ENCODE measurements at places on chromosomes 1 and 21. TPM values are rescaled to one million over a fixed set of nuclear protein-coding genes. Genes with fewer than 3 reads are reported as not detected.
A peak's percentile ranks its signal among the peaks of the same experiment; 100 is the strongest.

- DNase-seq = no peak
Observed at GRCh38 chr1:11568687-11569086, 85.5 kb downstream of the FBXO2 start.

DNA sequence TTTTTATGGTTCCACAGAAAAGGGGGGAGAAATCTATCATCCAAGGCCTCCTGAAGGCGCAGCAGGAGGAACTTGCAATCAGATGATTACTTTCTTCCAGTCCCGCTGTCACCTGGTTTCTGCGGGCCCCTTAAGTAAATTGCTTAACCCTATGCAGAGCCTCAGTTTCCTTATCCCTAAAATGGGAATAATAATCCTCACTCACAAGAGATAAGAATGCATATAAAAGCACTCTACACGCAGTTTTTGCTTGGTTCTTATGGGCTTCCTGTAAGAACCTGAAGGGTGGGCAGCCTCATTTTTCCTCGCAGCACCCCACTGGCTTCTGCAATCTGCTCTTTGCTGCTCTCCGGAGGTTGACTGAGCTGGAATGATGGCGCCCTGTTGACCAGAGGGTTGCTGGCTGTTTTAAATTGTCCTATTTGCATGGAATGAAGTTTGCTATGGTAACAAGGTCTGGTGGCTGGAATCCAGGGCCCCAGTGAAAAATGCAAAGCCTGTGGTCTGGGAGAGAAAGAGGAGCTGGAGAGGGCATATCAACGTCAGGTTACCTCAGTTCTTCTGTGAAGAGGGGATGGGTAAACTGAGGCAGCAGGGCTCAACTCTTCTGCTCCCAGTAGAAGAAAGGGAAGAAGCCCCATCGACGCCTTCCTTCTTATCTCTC lies 1.0 kb upstream of the KAZN start:
- DNase-seq = no peak

DNA sequence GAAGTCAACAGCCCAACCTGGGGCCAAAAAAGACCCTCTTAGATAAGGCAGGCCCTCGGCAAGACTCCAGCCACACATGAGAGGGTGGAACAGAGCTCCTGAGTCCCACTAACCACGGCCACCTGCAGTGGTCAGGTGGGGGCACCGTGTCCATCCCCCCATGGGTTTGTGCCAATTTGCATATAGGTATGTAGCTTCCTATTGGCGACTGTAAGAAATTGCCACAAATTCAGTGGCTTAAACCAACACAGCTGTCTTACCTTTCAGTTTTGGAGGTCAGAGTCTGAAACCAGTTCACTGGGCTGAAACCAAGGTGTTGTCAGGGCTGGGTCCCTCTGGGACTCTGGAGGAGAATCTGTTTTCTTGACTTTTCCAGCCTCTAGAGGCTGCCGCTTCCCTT lies 59.3 kb downstream of the COL18A1 start:
- DNase-seq = no peak

GRCh38 chr1:188499690-188500089 lies 1670.9 kb downstream of the PLA2G4A start:
- no peak for DNase-seq

GRCh38 chr1:101235216-101235695 lies 1.6 kb upstream of the S1PR1 start:
- peak; percentile 39 for DNase-seq

DNA sequence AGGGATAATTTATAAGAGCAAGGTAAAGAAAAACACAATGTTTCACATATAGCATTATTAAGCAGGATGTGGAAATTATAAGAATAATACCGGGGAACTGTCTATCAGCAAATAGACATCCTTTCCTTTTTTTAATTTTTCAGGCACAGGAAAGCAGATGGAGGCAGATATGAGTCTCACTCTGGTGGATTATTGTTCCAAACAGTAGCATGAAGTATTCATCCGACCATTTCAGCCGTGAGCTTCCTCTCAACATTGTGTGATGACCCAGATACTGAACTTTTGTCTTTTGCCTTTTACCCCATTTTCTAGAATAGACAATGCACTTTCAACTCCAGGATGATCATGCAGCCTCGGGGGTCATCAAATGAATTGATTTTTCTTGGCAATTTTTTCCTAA lies 599.8 kb downstream of the ADGRL2 start:
- DNase-seq = no peak

DNA sequence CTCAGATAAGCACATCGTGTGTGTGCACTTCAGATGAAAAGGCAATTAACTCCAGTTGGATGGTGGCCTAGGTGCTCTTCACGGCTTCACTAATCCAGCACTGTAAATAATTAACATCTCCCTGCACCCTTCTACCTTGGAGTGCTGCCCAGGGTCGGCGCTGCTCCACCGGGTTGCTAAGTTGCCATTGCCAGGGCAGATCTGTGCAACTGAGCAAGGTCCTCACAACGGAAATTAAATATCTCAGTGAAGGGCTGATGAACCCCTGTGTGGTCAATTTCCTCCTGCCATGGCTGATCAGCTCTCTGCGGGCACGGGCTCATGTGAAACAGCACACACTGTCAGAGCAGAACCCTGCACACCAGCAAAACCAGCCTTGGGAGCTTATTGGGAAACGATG lies 63.2 kb downstream of the SYDE2 start:
- no peak for DNase-seq

DNA sequence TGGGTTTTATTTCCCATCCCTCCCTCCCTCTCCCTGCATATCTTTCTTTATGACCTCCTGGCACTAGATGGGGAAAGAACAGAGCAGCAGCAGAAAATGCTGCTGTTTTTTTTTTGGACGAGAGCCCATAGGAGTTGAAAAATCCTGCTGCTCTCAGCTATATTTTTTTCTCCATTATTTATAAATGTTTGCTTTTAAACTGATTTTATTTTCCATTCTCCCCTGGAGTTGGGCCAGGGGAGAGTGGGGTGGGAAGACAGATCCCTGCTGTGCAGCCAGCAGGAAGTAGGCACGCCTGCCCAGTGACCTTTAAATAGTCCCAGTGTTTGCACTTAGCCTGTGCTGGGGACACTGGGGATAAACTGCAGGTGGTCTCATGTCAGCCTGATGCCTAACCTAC lies 17.4 kb downstream of the SFT2D2 start:
- DNase-seq = no peak

DNA sequence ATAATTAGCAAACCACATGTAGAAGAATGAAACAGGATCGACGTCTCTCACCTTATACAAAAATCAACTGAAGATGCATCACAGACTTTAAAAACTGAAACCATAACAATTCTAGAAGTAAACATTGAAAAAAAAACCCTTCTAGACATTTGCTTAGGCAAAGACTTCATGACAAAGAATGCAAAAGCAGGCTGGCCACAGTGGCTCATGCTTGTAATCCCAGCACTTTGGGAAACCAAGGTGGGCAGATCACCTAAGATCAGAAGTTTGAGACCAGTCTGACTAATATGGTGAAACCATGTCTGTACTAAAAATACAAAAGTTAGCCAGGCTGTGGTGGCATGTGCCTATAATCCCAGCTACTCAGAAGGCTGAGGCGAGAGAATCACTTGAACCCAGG lies 1351.7 kb downstream of the MRPL39 start:
- DNase-seq = no peak

- no peak for DNase-seq
Observed at GRCh38 chr1:226972931-226973330, 32.8 kb downstream of the COQ8A start.

- DNase-seq = no peak
Observed at GRCh38 chr1:1228596-1229321, 3.0 kb downstream of the SDF4 start.

- peak; percentile 79 for DNase-seq
Observed at GRCh38 chr1:3372317-3372716, 82.1 kb upstream of the ARHGEF16 start.

GRCh38 chr1:27392096-27392777 lies at the start of gene GPR3:
Gene GPR3, plus strand, starts transcription at chr1:27392622. Its CDS starts 1,177 bp downstream, at chr1:27393799.
- peak; percentile 88 for DNase-seq

GRCh38 chr21:38310646-38311485 lies 54.1 kb downstream of the KCNJ15 start:
- no peak for DNase-seq

GRCh38 chr1:7658099-7658498 lies 113.0 kb upstream of the VAMP3 start:
- no peak for DNase-seq

DNA sequence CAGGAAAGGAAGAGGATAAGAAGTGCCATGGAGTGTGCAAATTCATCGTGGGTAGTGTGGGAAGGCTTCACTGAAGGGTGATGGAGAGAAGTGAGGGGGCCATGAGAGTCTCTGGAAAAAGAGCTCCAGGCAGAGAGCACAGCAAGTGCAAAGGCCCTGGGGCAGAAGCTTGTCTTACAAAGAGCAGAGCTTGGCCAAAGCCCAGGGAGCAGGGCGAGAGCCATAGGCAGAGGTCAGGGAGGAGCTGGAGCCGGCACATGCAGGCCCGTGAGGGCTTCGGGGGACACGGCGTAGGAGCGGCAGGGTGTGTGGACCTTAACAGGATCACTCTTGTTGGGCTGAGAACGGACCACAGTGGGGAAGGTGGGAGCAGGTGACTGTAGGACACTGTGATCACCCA lies 83.7 kb upstream of the EDN2 start:
- DNase-seq = no peak

- no peak for DNase-seq
Observed at GRCh38 chr1:198829944-198830343, 191.1 kb downstream of the PTPRC start.

DNA sequence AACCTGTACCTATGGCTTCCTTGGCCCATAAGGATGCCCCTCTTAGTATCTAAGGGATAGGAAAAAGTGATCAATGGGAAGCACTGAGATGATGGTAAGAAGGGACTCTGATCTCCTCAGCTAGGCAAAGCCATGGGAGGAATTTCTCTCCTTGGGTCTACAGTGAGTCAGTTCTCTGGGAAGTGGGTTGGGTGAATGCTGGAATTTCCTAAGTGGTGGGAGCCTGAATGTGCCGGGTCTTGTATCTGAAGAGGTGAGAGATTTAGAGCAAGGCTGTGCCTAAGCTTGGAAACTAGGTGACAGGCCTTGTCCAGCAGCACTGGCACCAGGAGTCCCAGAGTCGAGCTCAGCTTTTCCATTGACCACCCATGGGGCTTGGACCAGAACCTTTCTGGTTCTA lies 96.3 kb upstream of the SLC2A1 start:
- DNase-seq = no peak

DNA sequence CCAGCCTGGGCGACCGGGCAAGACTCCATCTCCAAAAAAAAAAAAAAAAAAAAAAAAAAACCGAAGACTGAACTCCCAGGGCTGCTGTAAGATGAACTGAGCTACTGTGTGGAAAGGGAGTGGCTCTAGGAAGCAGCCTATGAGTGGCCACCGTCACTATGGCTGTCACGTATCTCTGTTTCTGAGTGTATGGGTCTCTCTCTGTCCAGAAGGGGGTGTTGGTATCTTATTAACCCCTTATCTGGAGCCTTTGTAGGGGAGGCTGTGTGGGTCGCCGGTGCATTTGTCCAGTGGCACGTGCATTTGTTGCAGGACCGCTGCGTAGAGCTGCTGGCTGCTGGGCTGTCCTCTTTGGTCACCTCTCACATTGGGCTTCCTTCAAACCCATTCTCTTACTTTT lies 326.6 kb downstream of the CAMTA1 start:
- DNase-seq = no peak

GRCh38 chr1:227321035-227321434 lies 2.7 kb upstream of the CDC42BPA start:
- DNase-seq = no peak

DNA sequence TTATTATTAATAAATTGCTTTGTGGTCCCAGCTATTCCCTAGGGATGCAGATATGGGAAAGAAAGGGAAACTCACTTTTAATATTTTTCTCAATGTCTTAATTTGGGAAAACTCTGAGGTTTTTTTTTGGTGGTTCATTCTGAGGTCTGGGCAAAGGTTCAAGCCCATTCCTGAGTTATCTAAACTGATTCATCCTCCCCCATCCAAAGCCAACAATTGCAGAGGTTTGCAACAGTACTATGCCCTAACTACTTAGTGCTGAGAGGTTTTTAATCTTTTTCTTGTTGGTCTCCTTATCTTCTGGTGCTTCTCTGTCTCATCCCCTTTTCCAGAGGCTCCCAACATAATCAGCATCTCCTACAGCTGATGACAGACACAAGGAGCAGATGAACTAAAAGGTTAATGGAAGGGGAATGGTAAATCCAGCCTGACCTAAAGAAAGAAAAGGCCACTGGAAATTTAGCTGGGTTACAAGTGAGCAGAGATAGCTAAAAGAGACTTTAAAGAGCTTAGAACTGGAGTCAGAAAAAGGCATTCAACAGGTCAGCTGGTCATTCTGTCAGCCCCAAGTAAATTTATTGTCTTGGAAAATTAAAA lies 390.4 kb downstream of the TGFB2 start:
- DNase-seq = no peak

GRCh38 chr1:74571493-74571800 lies 59.0 kb upstream of the LRRC53 start:
- no peak for DNase-seq

The TEX38 gene
- polyA plus RNA-seq = not detected

The CFAP107 gene
- polyA plus RNA-seq = not detected

The LAMTOR2 gene
- 204 TPM for polyA plus RNA-seq

The PKP1 gene
- not detected for polyA plus RNA-seq

The RNF187 gene
- polyA plus RNA-seq = 24.8 TPM

The RIPK4 gene
- not detected for polyA plus RNA-seq

The CFHR4 gene
- polyA plus RNA-seq = not detected

The SPRR1B gene
- polyA plus RNA-seq = not detected

The DHDDS gene
- polyA plus RNA-seq = 18.6 TPM

The FCGR3A gene
- 491 TPM for polyA plus RNA-seq

The NHLH2 gene
- not detected for polyA plus RNA-seq

The EPHA10 gene
- polyA plus RNA-seq = not detected

The PKNOX1 gene
- 25.3 TPM for polyA plus RNA-seq

The GPR37L1 gene
- polyA plus RNA-seq = not detected
